Stimulated activated CD4-positive, alpha-beta T cell treated with anti-CD3 and anti-CD28 coated beads, Interleukin-1b, Interleukin-23, amount 100 ng/mL, for 1 hour (primary cell): ENCODE measurements at places on chromosomes 12 and 14.

DNA sequence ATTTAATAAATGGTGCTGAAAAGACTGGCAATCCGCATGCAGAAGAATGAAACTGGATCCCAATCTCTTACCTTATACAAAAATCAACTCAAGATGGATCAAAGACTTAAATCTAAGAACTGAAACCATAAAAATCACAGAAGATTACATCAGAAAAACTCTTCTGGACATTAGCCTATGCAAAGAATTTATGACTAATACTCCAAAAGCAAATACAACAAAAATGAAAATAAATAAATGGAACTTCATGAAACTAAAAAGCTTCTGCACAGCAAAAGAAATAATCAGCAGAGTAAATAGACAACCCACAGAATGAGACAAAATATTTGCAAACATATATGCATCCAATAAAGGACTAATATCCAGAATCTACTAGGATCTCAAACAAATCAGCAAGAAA is 14.3 kb upstream of the CLEC1A start:
- DNase-seq, result no peak

- DNase-seq, result no peak
Measured at GRCh38 chr12:113197518-113198077, 12.1 kb downstream of the RITA1 start.

DNA sequence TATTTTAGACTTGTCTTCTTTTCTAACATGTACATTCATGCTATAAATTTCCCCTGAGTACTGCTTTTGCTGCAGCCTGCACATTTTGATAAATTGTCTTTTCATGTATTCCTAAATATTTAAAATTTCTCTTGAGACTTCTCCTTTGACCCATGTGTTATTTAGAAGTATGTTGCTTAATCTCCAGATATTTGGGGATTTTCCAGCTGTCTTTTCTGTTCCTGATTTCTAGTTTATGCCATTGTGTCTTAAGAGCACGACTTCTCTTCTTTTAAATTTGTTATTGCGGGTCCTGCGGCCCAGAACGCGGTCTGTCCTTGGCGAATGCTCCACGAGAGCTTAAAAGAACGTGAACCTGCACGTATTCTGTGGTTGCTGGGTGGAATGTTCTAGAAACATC is 136.4 kb downstream of the KIF26A start:
- DNase-seq, result no peak

GRCh38 chr12:104095289-104095688 is 31.0 kb downstream of the HCFC2 start:
- no peak for DNase-seq

- DNase-seq, result no peak
Measured at GRCh38 chr12:130117701-130118100, 44.6 kb upstream of the FZD10 start.

GRCh38 chr12:64707926-64708325 is 51.3 kb downstream of the GNS start:
- no peak for DNase-seq

DNA sequence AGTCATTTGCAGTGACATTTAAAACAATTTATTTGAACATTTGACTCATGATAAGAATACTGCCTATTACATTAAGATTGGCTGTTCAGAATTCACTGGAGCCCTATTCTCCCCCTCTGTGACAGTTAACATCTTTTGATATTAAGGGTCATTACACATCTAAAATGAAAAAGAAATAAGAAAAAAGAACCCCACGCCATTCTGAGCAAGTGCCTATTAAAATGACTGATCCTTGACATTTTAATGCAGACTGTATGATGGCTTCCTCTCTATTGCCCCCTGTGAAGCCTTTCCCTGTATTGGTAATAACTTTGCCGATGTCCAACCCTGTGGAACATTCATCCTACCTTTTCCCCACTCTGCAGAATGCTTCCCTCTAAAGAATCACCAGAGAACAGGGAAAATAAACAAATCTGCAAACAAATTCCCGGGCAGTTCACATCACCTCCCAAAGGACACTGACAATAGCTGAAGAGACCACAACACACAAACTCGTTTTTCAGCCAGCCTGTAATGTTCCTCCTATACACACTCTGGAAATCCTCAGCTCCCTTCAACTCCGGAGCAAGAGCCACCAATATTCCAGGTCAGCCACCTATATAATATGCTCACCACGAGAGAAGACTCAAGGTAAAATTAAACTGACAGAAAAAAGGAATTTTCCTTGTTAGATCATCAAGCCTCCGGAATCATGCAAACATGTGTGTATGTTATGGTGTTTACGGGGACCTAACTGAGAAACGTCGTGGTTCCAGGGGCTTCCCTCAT is 2.1 kb downstream of the NIN start:
- DNase-seq, result no peak

GRCh38 chr12:79769189-79769859 is 78.6 kb upstream of the PAWR start:
- no peak for DNase-seq

GRCh38 chr14:77965919-77966435 is 166.1 kb downstream of the ADCK1 start:
- DNase-seq, result no peak

- DNase-seq, result no peak
Measured at GRCh38 chr12:23670684-23671083, 278.8 kb downstream of the SOX5 start.

DNA sequence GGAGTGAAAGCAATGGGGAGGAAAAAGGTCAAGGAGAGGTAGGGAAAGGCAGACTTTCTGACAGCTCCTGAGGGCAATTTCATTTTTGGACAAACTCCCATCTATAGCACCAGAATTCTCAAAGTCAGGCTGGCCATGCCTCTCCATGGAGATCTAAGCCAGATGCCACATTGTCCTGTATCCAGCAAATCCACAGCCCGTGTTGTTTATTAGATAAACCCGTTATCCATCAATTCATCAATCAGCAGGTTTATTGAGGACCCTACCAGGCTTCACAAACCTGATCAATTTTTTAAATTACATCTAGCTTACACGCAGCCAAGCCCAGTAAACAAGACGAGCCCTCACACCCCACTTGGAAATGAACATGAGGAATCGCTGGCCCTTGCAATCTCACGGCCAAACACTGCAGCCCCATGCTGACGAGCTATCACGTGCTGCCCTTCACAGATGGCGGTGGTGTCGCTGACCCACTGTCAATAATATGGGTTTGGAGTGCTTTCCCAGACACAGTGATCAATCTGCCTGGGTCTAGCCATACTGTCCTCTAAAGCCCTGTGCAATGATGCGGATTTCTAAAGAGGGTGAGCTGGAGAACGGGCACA is 332.9 kb downstream of the DPF3 start:
- DNase-seq, result no peak

- DNase-seq, result no peak
Measured at GRCh38 chr14:106530423-106531107, 1004.2 kb downstream of the TMEM121 start.

DNA sequence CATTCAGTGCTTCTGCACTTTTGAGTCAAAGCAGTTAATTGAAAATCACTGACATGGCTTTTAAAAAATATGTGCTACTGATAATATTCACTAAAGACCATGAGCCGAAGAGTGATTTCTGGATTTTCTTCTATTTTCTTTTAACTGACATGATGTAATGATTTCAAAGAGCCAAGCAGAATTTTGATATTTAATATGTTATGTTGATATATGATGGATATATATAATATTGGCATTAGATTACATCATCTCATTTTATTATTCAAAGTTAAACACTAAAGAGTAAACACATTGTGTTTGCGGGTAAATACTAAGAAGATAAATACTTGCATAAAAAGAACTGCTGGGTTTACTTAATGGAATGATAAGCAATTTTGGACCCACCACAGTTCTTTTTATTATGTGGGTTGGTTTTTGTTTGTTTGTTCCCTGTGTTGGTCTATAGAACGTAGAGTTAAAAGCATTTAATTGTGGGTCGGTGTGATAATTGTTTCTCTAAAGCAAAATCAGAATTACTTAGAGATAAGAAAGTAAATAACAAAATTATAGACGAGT is 692 bp downstream of the SPIC start:
- DNase-seq, result no peak

- no peak for DNase-seq
Measured at GRCh38 chr12:101745481-101745880, 6.2 kb upstream of the SYCP3 start.

DNA sequence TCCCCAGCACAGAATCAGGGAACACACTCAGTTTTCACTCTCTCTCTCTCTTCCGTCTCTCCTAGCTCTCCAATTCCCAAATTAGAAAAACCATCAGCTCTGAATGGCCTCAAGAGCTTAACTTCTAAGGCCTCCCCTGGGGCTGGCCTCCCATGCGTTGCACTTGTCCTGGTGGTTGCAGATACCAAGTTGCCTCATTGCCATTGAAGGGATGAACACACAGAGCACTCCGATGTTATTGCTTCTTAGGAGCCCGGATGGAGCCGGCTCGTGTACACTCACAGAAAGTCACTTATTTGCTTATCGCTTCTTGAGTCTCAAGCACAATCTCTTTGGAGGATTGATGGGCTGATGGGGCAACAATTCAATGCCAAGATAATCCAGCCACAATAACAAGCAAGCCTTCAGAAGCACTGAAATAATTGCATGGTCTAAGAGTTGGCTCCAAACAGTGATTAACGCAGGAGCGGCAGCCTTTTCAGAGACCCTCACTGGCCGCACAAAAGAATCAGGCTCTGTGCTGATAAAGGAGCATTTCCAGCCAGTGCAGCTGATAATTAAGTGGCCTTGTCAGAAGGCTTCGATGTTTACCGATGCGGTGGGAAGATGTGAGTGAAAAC is 175.8 kb upstream of the TMEM132C start:
- DNase-seq, result no peak

DNA sequence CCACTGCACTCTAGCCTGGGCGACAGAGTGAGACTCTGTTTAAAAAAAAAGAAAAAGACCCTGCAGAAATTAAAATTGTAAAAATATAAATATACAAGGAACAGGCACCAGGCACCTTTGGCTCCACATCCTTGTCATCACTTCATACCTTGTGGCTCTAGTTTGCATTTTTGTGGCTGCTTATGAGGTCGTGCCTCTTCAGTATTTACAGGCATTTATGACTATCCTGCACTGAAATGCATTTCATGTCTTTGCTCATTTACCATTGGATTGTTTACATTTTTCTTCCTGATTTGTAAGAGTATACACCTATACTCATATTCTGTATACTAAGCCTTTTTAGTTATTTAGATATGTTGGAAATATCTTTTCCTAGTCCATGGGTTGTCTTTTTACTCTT is 20.1 kb downstream of the BICD1 start:
- DNase-seq, result no peak

- no peak for DNase-seq
Measured at GRCh38 chr12:124513297-124513867, 54.0 kb downstream of the NCOR2 start.

GRCh38 chr12:43206396-43206795 is 345.6 kb downstream of the ADAMTS20 start:
- DNase-seq, result no peak

DNA sequence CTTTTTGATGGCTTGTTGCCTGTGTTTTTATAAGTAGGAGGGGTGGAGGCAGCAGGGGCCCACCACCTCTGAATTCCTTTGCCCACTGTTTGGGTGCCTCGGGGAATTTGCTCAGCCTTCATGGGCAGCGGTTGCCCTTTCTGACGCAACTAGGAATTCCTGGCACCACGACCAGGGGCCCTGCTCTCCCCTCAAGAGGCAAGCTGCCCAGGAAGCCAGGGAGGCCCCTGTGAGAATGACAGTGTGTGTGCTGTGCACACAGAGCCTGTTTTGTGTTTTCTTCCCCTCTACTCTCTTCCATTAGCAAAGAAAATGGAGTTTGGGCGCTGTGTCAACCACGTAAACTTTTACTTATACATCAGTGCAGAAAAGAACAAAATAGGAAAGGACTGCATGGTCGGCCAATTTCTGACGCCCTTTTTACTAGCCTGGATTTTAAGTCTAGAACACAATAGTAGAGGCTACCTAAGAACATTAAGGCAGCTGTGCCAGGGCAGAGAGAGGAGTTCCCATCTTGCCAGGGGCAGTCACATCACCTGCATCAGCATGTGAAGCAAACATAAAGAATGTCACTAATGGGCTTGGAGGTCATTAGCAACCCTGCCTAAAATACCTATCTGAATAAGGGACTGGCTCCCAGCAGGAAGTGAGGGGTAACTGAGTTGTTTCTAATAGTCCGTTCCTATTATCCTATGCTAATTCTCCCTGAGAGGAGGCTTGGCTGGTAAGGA is 17.9 kb upstream of the PTGR2 start:
- no peak for DNase-seq

DNA sequence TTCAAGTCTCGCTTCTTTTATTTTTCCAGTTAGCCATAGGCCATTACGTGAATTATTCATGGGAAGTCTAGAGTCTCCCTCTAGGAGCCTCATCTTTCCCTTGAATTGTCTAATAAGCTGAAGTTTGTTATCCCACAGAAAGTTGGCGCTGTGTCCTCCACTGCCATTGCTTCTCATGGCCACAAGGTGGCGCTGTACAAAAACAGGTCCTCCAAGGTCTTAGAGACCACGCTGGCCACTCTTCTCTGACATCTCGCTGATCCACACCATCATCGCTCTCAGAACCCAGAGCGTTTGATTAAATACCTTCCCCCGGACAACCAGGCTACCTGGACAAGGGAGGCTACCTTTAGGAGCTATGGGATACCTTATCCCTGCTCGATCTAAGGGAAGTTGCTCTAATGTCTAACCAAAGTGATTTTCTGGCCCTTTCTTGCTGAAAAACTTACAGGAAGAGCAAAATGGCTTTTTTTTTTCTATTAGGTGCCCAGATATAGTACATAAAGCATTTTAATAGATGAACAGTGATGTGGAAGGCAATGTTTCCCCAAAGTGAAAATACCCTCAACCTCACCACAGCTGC is 110.0 kb downstream of the CCDC60 start:
- DNase-seq, result peak; percentile 0

GRCh38 chr14:70571139-70571538 is 29.3 kb downstream of the MED6 start:
- no peak for DNase-seq

DNA sequence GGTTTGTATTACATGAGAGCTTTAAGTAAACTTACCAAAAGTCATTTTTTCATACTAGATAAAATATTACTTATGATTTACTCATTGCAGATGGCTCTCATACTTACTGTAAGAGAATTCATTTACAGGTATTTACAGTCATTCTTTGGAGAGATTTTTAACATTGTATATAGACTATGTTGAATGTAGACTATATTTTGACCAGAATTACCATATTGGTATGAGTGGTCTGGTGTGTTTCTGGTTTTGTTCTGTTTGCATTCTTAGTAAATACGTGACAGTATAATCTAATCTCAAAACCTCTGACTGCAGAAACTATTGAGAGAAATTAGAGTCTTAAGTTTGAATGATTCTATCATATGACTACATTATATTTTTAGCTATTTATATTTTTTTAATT is 91.1 kb downstream of the USP15 start:
- no peak for DNase-seq

DNA sequence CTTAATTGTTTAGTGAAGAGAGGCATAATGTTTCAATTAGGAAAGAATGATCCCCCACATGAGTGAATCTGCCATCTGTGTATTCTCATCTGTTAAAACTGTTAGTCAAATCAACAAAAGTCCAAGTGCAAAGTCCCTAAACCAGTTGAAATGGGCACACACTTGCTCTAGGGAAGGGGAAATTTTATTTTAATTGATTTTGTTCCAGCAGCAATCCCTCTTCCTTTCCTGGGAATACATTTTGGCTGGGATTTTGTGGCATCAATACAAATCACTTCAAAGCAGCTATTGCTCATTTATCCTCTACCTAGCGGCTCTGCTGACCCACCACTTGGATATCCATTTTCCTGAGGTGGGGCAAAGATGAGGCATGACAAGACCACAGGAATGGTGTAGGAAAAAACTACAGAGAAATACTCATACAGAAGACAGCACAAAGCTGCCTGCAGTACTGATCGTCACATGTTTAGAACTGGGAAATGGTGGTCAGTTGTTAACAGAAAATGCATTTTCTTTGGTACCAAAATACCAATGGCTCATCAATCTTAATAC is 9.8 kb upstream of the SSTR1 start:
- DNase-seq, result no peak
